ENCODE measurements at places on chromosomes 7 and 10.

- DNase-seq = no peak
Measured at GRCh38 chr10:108303149-108303548, 1138.6 kb upstream of the SORCS1 start.

- DNase-seq = peak; percentile 23
Measured at GRCh38 chr10:62590306-62590705, 214.2 kb upstream of the ADO start.

- no peak for DNase-seq
Measured at GRCh38 chr10:22895252-22895651, 32.6 kb upstream of the ARMC3 start.

DNA sequence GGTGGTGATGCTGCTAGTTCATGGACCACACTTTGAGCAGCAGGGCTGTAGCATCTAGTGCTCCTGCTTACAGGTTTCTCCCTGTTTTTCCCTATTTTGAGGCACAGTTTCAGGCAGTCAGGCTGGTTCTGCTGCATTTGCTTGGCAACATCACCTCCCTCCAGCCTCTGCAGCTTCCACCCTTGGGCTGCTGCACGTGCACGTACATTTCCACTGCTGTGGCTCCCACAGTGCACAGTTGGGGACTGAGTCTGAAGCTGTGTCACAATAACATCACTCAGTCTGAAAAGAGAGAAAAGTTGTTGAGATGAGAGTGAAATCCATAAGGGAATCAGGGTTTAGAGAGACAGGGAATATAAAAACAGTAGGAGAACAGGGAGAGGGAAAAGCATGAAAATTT is 230.7 kb upstream of the FZD1 start:
- DNase-seq = no peak

DNA sequence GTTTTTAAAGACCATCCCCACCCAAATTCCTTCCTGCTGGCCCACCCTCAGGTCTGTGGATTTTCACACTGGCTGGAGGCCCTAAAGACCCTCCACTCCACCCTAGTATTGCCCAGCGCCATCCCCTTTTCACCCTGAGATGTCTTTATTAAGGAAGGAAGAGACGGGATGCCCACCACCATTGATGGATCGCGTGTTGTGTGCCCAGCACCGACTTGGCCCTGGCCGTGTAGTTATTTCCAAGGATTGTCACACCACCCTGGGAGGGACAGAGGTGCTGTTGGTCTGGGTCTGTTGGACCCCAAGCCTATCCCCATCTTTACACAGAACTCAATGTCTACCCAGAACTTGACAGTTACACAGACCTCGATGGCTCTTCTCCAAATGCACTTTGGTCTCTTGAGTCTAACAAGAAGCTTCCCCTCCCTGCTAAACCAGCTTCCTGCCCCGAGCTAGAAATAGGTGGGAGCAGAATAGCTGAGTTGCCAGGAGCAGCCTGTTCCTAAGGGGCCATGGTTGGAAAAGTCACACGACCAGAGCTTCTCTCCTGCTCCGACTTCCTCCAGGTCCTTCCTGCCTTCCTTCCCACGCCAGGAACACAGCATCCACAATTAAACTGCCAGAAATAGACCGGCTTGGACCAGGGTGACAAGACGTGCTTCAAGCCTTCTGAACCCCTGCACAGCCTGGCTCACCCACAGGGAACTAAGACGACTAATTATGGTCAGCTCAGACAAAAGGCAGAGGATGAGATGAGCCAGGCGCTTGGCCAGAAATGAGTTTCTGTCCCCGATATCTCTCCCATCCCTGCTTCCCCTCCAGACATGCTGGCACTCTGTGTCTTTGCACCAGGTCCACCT is 139.5 kb upstream of the CHST15 start:
- no peak for DNase-seq

DNA sequence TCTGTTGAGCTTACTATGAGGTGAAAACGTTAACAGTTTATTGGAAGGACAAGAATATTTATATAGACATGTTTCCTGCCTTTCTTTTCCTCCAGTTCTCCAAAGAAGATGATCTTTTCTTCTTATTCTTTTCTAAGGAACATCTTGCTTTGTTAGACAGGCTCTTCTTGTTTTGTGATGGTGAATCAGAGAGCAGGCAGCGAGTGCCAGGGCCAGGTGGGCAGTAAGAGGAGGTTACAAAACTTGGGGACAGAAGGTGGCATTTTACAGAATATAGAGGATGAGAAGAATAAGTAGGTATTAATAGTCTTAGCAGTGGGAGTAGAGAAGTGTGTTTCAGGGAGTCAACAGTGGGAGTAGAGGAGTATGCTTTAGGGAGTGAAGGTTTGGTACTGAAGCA is 223.6 kb downstream of the ARL4A start:
- no peak for DNase-seq

DNA sequence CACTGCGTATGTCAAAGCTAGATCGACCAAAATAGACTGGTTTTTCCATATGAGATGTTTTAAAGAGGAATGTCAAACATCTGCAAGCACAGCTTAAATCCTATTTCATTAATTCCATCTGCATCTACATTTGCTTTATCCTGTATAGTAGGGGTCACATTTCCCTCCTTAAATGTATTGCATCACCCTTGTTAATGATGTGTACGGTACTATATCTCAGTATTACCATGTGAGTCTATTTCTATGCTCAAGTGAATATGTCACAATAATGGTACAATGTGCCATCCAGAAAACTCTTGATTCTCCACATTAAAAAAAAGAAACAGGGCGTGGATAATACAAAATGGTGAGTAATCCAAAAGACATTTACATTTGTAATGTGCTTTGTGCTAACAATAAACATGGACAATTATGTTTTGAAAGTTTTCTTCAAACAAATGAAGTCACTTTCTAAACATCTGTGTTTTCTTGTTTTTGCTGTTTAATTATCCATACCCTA is 56.6 kb downstream of the TWIST1 start:
- DNase-seq = peak; percentile 12

GRCh38 chr7:32073533-32073932 is 3.3 kb upstream of the PDE1C start:
- DNase-seq = no peak

- DNase-seq = no peak
Measured at GRCh38 chr10:80539421-80540031, 1.8 kb downstream of the SH2D4B start.

DNA sequence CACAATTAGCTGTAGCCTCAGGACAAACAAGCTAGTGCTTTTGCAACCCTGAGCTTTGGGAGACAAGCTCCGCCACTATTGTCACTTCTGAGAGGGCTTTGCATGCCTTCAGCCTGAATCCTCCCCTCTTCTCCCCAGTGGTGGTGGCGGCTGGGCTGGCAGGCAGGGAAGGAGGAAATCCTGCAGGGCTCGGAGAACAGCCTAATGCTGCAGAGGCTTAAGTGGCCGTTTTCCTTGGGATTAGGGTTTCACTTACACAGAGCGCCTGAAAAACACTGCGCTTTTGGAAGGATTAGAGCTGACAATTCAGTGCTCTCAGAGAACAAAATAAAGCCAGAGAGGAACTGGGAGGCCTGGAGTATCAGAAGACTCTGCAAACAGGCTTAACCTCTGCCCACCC is 71.3 kb downstream of the PAX2 start:
- no peak for DNase-seq

DNA sequence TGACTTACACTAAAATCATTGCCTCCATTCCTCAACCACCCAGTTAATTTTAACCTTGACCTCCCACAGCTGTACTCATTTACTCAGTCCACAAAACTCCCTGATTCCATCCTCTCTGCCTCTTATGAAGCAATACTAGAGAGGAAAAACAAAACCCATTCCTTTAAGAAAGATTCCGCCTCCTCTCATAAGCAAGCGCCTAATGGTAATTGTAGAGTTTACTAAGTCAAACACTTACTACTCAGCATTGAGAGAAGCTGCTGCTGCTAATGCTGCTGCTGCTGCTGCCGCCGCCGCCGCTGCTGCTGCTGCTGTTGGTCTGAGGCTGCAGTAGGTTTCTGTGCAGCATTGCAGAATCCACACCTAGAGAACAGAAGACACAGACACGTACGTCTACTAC is 2.1 kb upstream of the ADD3 start:
- DNase-seq = peak; percentile 67

- DNase-seq = no peak
Measured at GRCh38 chr7:99094401-99094800, 49.5 kb downstream of the SMURF1 start.

DNA sequence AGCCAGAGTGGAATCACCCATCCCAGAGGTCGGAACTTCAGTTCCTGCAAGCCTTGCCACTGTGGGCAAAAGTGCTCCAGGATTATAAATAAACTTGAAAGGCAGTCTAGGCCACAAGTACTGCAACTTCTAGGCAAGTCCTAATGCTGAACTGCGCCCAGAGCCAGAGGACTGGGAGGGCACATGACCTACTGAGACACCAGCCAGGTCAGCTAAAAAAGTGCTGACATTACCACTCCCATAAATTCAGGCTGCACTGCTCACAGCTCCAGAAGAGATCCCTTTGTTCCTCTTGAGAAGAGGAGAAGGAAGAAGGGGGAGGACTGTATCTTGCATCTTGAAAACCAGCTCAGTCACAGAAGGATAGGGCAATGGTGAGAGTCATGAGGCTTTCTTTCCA is 1084.1 kb upstream of the PHF14 start:
- no peak for DNase-seq

- peak; percentile 69 for DNase-seq
Measured at GRCh38 chr7:39709768-39710311, 86.5 kb downstream of the RALA start.

DNA sequence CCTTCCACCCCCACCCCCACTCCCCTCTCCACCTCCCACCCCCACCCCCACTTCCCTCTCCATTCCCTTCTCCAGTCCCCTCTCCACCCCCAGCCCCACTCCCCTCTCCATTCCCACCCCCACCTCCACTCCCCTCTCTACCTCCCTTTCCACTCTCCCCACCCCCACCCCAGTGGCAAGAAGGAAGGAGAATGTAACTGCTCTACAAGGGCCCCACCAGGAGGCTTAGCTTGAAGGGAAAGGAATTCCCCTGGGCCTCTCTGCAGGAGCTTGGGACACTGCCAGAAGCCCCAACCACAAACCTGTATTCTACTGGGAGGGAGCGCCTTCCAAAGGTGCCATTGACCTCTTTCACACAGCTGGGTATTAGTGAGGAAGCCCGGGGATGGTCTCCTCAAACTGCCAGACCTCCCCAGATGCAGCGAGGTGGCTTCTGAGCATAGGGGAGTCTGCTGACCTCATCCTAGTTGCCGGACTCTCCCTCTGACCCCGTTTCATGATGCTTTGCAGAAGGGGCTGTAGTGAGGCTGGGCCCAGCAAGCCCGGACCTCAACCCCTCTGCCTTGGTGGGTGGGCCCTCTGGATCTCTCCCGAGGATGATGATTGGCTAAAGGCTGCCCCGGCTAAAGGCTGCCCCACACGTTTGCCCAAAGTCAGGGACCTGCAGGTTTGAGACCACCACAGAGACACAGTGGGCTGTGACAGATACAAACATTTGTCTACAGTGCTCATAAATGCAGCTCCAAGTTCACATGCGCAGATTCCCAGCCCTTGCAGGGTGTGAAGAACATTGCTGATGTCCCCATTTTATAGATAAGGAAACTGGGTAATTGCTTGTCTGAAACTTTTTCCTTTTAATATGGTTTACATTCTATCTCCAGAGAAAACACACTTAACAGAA is 2.9 kb downstream of the DEPP1 start:
- peak; percentile 81 for DNase-seq

DNA sequence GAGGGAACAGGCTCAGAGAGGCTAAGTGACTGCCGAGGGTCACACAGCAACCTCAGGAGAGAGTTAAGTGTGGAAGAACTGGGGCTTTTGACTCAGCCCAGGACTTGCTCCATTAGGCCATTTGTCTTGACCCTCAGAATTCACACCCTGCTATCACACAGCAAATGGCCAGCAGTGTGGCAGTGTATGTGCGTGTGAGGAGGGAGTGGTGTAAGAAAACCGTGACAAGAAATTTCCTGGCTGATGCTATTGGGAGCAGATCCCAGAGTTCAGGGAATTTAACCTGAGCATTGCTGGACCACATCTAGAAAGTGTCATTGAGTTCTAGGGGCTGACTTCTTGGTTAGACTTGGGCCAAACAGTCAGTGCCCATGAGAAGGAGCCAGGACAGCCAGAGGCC is 18.4 kb downstream of the VWA2 start:
- DNase-seq = no peak

DNA sequence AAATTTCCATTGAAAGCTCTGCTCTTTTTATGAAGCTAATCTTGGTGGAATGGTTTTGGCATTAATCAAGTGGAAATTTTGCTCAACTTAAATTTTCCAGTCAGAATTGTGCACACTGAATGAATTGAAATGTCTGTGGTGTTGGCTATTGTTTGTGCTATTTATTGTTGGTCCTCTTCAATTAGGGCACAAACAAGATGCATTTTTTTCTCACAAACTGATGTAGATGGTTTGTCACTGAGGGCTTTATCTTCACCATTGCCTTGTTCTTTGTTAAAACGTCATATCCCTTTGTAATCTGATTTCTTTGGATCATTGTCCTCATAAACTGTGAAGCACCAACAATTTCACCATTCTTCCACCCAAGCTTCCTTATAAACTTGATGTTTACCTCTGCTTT is 152.1 kb upstream of the RHOBTB1 start:
- DNase-seq = no peak

DNA sequence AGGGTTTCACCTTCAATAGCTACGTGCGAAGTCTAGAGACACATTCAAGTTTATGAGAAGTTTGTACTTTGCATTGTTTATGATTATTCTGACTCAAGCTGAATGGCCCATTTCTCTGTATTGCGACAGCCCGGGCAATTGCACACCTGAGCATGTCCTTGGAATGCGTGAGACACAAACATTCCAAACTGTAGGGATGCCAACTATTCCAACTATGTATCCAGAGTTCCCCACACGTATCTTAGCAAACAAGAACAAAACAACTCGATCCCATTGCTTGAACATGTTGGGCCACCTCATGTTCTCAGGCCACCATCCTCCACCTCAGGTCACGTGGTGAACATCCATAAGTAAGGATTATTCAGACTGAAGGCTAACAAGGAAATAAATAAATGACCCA is 51.4 kb upstream of the EGFR start:
- DNase-seq = no peak

- DNase-seq = peak; percentile 49
Measured at GRCh38 chr10:4024027-4024426, 239.0 kb upstream of the KLF6 start.

- no peak for DNase-seq
Measured at GRCh38 chr10:27857616-27858015, 112.0 kb upstream of the MKX start.

DNA sequence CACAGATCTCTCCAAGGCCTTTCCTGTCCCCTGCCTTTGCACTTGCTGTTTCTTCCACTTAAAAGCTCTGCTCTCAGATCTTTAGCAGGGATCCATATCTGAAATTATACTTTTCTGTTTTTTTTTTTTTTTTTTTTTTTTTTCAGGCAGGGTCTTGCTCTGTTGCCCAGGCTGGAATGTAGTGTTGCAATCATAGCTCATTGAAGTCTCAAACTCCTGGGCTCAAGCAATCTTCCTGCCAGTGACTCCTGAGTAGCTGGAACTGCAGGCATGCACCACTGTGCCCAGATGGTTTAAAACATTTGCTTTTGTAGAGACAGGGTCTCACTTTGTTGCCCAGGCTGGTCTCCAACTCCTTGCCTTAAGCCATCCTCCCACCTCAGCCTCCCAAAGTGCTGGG is 5.0 kb upstream of the TSPAN15 start:
- no peak for DNase-seq

All from astrocyte of the spinal cord (primary cell).